ENCODE measurements at places on chromosomes 11 and 22. TPM values are rescaled to one million over a fixed set of nuclear protein-coding genes. Genes with fewer than 3 reads are reported as not detected.

The VSIG10L2 gene
- not detected for total RNA-seq

The PRG3 gene
- total RNA-seq: not detected

The RASL10A gene
- 0.09 TPM for total RNA-seq

The ANO5 gene
- total RNA-seq: 1.2 TPM

The SMCO4 gene
- total RNA-seq: 12.1 TPM

The FTH1 gene
- total RNA-seq: 1,243 TPM

The OR4A47 gene
- not detected for total RNA-seq

The LYVE1 gene
- 0.54 TPM for total RNA-seq

The HTR3B gene
- total RNA-seq: not detected

The KCTD14 gene
- total RNA-seq: 0.36 TPM

The IGLL1 gene
- not detected for total RNA-seq

The BAIAP2L2 gene
- total RNA-seq: 0.09 TPM

All from endothelial cell of coronary artery (primary cell).